ENCODE measurements at places on chromosomes 13 and 19.

DNA sequence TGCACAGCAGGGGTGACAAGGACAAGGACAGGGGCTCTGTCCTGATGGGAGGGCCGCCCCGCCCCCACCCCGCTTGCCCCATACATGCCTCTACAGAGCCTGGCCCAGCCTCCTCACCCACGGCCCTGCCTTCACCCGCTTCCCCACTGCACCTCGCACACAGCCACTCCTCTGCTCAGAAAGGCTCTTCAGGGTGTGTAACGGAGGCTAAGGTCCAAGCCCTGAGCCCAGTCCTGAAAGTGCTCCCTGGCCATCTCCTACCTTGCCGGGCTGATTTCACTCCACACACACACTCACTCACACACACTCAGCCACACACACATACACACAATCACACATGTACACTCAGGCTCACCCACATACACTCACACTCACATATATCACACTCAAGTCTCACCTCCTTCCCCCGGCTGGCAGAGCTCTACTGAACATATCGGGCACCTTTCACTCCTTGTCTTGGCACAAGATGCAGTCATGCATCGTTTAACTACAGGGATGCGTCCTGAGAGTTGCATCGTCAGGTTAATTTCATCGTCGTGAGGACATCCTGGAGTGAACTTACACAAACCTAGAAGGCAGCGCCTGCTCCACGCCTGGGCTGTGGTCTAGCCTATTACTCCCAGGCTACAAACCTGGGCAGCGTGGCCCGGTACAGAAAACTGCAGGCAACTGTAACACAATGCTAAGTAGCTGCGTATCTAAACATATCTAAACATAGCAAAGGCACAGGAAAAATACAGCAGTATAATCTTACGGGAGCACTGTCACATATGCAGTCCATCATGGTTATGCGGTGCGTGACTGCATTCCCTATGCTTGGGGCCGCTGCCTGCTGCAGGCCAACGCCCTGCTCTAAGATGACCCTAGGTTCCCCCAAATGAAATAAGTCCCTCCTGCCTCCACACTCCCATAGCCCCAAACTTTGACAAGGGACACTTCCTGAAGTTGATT lies 13.1 kb downstream of the EPS15L1 start:
- no peak for DNase-seq

GRCh38 chr13:32796754-32797153 lies 210.5 kb downstream of the PDS5B start:
- no peak for DNase-seq

DNA sequence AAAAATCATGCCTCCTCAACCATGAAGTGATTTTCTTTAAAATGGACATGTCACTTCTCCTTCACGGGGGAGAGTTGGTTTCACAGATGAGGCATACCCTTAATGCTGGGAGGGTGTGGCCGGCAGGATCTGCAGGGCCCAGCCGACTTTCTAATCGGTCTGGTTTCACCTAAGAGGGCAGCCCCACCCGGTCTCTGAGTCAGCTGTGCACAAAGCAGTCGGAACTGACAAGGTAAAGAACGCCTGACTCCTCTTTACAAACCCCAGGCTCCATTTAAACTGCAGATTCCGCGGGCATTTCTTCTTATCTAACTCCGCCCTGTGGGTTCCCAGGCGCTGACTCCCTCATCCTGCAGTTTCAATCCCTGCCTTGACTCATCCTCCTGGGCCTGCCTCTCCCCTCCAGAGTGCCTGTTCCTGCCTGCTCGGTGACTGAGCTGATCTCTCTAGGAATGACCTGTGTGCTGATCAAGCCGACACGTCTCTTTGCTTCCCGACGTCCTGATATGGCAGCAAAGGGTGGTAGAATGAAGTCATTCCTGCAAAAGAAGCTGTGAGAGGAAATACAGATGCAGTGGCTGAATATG lies 63.4 kb downstream of the EFNB2 start:
- peak; percentile 47 for DNase-seq

DNA sequence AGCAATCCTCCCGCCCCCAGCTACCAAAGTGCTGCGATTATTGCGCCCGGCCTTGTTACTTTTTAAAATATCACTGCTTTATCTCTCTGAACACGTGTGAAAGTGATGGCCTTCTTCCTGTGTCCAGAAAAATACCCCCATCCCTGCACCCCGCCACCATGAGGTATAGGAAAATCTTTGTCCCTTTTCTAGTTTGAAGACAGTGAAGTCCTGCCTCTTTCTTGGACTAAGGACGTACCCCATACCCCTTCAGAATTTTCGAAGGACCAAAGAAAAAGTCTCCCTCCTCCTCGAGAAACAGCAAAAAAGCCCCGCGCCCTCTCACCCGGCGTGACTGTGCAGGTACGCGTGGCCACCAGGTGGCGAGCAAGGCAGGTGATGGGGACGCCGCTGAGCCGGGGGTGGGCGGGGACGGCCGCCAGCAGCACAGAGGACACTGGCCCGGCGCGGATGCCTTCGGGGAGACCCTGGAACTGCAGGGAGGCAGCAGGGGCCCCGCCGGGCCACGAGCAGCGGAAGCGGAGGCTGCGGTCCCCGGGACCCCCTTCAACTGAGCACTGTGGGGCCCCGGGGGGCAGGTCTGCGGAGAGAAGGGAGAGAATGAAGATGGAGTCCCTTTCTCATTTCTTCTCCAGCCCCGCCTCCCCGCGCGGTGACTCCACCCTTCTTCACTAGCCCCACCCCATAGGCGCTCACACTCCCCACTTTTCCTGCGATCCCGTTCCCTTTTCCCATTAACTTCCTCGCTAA lies 3.2 kb downstream of the VSIG10L start:
- DNase-seq, result peak; percentile 52

DNA sequence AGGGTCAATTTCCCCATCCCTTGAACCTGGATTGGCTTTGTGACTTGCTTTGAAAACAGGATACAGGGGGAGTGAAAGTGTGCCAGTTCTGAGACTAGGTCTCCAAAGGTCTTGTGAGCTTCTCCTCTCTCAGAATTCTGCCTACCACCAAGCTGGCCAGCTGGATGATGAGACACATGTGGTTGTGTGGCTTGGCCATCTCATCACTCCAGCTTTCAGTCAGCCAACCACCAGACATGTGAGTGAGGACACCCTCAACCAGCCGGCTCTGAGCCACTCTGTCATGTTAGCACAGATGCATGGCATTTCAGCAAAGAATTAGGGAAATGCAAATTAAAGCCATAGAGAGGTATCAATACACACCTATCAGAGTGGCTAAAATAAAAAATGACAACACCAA lies 29.5 kb downstream of the ENOX1 start:
- no peak for DNase-seq

GRCh38 chr13:100306434-100306999 lies 217.6 kb downstream of the PCCA start:
- no peak for DNase-seq

DNA sequence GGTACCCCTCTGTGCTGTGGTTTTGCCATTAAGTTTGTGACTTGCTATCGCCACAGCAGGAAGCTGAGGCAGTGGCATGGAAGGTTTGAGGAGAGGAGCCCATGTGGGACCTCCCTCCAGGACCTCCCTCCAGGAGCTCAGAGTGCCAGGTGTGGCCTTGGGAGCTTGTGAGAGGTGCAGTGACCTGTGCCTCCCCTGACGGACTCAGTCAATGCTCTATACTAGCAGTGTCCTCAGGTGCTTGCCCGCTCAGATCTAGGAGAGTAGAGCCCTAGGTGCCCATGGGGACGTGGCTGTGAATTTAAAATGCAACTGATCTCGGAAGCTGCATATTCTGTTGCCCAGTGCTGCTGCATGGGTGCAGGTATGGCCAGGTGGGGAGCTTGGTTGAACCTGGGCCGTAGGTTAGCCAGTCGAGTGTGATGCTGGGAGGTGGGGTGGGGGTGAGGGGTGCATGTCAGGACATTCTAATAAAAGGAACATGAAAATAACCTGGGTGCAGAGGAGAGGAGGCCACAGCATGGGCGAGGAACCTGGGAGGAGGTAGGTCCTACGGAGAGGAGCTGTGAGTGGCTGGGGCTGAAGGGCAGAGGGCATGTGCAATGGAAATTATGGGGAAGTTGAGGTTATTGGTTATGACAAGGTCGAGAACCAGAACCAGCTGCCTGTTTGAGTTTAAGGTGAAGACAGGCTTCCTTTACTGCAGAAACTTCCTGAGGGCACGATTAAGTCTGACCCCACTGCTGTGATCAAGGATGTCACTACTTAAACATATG lies 41.6 kb downstream of the TEX29 start:
- DNase-seq, result no peak

GRCh38 chr13:31399690-31400089 lies 199.9 kb downstream of the B3GLCT start:
- DNase-seq, result no peak

- DNase-seq, result no peak
Measured at GRCh38 chr19:4360641-4361151, 17.3 kb downstream of the MPND start.

- DNase-seq, result no peak
Measured at GRCh38 chr19:29482855-29483640, 42.7 kb upstream of the VSTM2B start.

GRCh38 chr19:50836543-50837195 lies 3.3 kb upstream of the KLK15 start:
- DNase-seq, result no peak

DNA sequence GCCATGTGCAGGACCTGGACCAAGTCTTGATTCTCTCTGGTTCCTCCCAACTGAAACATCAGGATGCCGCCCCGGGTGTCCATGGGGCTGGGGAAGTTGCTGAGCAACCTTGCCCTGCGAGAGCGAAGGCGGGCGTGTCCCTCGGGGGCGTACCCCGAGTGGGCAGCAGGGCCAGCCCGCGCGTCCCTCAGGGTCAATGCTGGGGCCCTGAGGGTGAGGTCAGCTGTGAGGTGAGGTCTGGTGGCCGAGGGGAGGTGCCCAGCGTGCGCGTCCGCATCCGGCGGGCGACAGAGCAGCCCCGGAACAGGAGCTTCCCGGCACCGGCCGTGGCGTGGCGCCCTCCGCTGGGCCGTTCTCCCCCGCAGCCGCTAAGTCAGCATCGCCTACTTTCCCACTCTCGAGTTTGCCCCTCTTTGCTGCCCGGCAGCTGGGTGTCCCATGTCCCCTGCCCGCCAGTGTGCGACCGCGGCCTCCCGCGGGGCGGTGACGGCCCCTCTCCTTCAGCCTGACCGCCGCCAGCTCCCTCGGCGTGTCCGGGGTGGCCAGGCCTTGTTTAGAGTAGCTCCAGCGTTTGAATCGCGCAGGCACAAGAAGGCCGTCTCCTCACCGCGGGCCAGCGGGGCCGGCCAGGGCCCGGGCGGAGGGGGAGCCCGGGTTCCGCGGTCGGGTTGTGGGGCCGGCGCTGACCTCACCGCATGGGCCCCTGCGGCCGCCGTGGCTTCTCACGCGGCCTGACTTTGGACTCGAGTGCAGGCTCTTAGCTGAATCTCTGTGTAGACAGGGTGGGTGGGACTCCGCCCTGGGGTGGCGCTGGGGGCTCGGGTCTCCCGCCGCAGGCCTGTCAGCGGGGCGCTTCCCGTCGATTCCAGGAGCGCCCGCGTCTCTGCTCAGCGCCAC lies 33.0 kb downstream of the GJA3 start:
- DNase-seq, result no peak

DNA sequence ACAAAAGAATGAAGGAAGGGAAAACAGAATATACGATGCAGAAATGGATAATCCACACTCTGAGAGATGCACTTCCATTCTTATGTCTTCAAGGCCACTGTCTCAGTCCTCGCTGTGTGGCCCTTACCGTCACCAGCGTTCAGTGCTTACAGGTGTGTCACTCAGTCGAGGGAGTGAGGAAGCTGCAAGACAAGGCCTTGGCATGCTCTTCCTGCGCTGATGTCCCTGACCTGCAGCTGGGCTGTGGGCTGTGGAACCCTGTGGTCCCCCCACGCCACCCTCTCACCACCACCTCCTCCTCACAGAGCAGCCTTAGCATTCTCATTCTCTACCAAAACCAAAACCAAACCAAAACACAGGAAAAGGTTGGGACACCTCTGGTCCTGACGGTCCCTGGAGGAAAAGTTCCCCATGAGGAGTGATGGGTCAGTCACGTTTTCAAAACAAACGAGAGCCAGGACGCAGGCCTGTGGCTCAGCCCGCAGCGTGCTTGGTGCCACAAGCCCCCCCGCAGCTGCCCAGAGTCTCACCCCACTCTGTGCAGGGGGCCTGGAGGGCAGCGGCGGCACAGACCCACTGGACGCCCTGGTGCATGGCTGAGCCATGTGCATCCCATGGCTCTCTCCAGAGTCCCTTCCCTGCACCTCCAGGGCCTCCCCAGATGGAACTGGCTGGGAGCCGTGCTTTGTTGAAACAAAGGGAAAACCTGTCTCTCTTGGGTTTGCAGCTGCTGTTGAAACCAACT lies 48.2 kb upstream of the GPR183 start:
- DNase-seq, result no peak

DNA sequence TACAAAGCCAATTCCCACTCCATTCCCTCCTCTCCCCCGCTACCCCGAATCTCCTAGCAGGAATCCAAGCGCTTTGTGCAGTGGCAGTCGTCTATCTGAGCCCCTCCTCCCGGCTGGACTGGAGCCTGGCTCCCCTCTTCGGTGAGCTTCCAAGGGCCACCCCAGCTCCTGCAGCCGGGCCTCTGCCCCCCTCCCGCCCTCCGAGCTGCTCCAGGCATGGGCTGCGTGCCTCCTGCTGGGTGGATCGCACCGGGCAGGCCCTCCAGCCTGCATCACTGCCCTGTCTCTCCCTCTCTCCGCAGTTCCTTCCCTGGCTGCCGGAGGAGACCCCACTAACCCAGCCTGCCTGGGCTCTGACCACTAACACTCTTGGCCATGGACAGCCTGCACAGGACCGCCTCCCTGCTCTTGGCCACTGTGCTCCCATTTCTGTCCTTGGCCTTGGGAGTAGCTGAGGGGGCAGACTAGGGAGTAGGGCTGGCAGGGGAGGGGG lies 12.9 kb upstream of the LENG8 start:
- no peak for DNase-seq

DNA sequence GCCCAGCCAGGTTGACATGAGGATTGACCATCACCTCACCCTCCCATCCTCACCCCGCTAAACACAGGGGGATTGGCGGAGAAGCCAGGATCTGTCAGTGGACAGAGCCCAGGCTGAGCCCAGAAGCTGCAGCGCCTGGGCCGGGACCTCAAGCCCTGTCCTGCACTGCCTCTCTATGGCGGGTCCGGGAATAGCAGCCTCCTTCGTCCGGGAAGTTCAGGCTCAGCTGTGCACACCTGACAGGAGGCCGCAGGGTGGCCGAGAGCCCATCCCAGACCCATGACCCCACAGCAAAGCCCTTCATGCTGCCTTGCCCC lies 67.8 kb downstream of the SPACA7 start:
- peak; percentile 60 for DNase-seq

DNA sequence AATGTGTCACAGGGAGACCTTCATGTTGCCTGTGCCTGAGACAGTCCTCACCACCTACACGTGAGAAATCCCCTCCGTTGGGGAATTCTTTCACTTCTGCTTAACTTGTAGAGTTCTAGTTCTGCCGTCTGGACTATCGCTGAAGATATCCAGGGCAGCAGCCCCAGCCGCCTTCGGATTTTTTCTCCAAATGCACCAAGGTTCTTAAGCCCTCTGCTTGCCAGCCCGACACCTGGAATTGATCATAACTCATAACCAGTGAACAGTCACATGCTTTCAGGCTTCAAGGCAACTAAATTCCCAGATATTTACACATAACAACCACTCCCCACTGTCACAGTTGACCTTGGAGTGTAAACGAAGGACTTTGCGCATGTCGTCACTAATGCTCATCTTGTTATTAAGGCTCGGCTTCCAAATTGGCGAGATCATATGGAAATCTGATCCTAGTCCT lies 114.4 kb downstream of the RAB20 start:
- DNase-seq, result no peak

GRCh38 chr13:112487127-112487517 lies 100.8 kb downstream of the TUBGCP3 start:
- no peak for DNase-seq

- no peak for DNase-seq
Measured at GRCh38 chr13:41678848-41679247, 221.5 kb downstream of the RGCC start.

All from NT2/D1 (cell line).